Activated naive CD4-positive, alpha-beta T cell (primary cell): ENCODE measurements at places on chromosomes 2 and 18.

- DNase-seq = no peak
These were observed 3.3 kb upstream of the ORC2 start for GRCh38 chr2:200966770-200967169.

DNA sequence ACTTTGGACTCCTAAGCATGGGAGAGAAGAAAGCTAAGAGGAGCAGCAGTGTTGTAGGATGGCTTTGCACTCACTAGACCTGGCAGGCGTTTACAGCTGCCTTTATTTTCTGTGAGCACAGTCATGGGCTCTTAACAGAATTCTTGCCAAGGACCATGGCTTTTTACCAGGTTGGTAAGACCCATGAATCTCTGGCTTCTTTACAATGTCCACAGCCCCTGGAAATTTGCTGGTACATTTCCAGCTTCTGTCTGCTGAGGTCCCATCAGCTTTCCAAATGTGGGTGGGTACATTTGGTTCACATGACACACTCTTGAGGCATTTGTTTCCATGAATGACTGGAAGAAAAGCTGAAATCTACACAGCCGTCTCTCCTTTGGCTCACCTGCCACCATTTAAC is 162.7 kb downstream of the PPP1R1C start:
- DNase-seq = no peak

GRCh38 chr2:71747559-71747958 is 294.2 kb downstream of the DYSF start:
- DNase-seq = no peak

GRCh38 chr2:27583390-27583915 is 611 bp downstream of the ZNF512 start:
- DNase-seq = no peak

GRCh38 chr2:193929131-193929530 is 1727.9 kb upstream of the SLC39A10 start:
- no peak for DNase-seq

GRCh38 chr2:204060841-204061240 is 124.3 kb downstream of the ICOS start:
- DNase-seq = no peak

- no peak for DNase-seq
These were observed 122.9 kb downstream of the METTL8 start for GRCh38 chr2:171310889-171311288.

DNA sequence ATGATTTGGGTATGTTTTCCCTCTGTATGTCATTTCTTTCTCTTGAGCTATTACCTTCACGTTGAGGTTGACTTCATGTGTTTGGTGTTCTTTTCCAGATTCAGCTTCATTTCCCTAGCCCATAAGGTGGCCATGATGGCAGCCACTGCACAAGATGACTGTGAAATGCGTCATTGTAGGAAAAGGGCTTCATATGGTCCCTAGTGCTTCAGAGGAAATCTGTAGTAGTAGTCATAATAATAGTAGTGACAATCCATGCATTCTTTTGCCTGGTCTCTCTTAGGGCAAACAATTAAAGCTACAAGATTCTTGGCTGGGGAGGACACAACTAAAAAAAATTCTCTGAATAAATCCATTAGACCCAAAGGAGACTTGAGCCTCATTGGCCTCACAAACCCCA is 28.4 kb downstream of the AOX1 start:
- no peak for DNase-seq

- no peak for DNase-seq
These were observed 63.4 kb downstream of the MYO5B start for GRCh38 chr18:50131591-50131990.

DNA sequence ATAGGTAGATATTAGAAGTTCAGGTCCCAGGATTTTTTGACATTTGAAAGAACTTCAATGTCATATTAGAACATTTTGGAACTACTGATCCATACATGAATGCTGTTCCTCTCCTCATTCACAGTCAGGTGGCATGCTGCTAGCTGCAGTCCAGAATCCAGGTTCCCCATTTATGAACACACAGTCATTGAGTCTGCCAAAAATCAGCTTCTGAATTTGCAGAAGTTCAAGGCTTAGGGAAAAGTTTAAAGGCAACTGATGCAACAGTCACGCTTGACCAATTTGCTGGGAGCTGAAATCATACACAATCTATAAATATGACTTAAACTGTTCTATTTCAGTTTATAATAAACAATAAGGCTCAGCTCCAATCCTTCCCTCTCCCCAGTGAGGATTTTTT is 17.3 kb upstream of the TTR start:
- no peak for DNase-seq

DNA sequence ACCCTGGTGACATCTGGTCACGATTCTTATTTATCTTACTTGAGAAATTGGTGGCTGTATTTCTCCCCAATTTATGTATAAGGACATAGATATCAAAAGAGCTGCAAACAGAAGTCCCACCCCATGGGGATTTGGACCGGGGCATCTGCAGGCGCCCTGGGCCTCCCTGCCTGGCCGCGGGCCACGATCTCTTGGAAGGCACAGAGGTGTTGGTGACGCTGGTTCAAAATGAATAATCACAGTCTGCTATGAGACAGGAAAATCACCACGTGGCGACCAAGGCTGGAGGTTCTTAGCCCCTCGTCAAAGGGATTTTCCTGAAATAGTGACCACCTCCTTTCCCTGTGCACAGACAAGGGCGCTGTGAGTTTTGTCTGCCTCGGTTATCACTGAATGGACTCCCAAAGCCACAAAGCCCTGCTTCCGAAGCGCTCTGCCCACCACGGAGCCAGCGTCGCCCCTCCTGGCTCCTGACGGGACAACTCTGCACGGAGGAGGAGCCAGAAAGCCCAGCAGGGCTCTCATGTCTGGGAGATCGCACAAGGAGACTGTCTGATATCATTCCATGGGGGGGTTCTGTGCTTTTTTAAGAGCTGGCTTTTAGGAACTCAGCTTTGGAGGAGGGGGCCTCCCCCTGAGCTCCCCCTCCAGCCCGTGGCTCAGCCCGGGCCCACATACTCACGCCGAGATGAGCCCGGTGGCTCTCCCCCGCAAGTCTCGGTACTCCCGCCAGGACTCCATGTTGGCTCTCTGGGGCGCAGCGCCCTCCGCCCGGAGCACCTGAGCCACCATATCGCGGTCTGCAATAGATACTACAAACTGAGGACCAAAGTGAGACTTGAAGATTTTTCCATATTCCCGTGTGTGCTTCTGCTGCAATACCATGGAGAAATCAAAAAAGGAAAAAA is 14.6 kb downstream of the CYP27C1 start:
- no peak for DNase-seq

- no peak for DNase-seq
These were observed 229.7 kb downstream of the DYSF start for GRCh38 chr2:71683070-71683469.

- DNase-seq = no peak
These were observed 54.4 kb upstream of the ZNF397 start for GRCh38 chr18:35186291-35187034.

DNA sequence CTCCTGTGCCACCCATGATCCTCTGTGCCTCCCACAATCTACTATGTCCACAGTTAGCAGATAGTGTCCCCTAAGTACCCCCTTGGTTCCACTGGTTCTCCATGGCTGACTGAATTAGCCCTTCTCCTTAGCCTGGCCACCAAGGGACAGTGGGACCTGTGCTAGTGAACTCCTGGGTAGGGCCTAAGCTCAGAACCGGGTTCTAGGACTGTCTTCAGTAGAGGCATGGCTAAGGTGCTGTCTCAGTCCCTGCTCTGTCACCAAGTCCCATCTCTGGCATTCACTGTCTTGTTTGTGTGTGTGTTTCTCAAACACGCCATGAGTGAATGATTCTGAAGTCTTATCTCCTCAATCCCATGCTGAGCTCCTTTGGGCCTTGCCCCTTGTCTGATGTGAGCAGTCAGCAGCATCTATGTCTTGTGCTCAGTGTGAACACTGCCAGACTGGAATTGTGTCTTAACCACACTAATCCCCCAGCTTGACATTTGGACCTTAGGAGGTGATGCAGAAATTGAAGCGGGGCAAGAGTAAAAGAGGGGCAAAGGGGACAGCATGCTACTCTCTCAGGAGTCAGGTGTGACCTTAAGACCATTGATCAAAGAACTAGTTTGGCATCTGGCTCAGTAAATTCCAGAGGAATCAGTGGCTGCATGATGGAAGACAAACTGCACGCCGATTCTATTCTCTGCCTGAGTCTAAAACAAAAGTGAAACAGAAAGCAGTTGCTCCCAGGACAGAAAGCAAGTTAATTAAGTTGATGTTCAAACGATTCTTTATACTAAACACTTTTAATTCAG is 190.5 kb downstream of the ALPK2 start:
- DNase-seq = no peak

DNA sequence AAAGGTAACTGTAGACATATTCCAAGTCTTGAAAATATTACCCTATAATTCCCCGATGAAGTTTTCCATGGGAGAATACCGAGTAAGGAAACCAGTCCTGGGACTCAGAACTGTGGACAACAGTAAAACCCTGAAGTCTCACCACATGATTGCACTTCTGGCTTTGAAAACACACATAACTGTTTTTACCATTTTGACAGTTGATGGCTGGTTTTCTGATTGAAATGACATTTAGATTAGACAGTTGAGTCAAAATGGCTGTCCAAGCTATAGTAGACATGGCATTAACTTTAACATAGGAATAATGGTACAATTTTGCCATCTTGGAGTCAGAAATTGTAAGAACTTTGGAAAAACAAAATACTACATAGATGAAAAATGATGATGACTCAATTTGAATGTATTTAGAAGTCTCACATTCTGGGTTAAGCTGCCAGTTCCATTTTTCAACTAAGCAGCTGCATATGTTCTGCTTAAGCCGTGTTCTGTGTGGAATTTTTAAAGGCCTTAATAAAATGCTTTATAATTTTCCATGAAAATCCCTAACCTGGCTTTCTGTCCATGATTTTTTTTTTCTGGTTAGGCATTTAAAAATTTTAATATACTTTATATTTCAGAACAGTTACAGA is 38.3 kb upstream of the WIPF1 start:
- DNase-seq = no peak

GRCh38 chr2:217071416-217071815 is 211.6 kb upstream of the TNP1 start:
- DNase-seq = no peak

- DNase-seq = no peak
These were observed 208.0 kb downstream of the ZFP36L2 start for GRCh38 chr2:43018179-43019024.

- no peak for DNase-seq
These were observed 22.5 kb downstream of the TMEM178A start for GRCh38 chr2:39688181-39688580.

DNA sequence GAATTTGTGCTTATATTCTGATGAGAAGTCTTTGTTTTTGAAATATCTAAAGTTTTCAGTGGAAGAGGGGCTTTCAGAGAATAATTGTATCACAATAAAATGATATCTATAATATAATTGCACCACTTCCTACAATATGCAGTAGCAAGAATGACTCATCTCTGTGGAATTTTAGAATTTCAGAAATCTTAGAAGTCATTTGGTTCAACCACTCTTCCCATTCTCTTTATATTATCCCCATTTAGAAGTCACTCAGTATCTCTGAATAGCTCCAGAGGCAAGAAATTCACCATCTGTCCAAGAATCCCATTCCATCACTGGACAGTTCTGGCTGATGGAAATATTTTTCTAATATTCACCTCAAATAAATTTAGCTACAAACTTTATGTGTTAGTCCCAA is 59.3 kb upstream of the CCDC68 start:
- no peak for DNase-seq

- no peak for DNase-seq
These were observed 49.0 kb upstream of the UBE2F start for GRCh38 chr2:237917696-237918374.

DNA sequence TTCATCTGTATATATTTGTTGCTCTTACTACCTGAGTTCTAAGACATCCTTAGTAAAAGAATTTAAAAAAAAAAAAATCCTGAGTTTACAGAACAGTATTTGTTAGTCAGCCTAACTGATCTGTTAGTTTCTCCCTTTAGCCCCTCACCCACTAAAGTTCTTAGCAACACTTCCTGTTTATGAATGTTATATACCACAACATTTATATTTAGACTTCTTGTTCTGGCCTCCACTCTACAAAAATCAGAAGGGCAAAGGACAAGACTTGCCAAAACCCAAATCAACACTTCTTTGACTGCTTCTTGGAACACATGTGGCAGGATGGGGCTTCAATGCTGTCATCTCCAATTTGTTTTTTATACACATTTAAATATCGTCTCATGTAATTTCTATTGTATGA is 71.1 kb downstream of the MGAT5 start:
- no peak for DNase-seq

DNA sequence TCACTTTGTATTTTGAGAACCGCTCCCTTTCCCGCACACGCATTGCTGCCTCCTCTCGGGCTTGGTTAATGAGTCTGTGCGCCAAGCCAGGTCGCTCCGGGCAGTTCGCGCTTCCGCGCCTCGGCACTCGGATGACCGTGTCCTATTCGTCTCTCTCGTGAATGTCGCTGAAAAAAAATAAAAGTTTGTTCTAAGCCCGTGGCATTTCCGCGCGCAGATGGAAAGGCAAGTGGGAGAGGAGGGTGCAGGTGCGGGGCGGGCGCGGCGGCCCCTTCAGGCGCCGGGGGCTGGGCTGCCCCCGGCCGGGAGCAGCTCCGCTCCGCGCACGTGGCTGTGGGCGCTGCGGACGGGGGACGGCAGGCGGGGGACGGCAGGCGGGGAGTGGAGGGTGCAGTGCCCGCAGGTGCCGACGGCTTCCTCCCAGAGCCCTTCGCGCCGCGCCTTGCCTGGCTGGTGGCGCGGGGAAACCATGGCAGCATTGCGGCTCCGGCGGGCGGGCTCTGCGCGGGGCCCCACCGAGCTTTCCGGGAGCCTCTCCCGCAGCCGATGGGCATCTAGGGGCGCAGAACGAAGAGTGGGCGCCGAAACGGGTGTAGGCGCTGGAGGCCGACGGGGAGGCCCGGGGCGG is 159.6 kb upstream of the SIX2 start:
- no peak for DNase-seq

DNA sequence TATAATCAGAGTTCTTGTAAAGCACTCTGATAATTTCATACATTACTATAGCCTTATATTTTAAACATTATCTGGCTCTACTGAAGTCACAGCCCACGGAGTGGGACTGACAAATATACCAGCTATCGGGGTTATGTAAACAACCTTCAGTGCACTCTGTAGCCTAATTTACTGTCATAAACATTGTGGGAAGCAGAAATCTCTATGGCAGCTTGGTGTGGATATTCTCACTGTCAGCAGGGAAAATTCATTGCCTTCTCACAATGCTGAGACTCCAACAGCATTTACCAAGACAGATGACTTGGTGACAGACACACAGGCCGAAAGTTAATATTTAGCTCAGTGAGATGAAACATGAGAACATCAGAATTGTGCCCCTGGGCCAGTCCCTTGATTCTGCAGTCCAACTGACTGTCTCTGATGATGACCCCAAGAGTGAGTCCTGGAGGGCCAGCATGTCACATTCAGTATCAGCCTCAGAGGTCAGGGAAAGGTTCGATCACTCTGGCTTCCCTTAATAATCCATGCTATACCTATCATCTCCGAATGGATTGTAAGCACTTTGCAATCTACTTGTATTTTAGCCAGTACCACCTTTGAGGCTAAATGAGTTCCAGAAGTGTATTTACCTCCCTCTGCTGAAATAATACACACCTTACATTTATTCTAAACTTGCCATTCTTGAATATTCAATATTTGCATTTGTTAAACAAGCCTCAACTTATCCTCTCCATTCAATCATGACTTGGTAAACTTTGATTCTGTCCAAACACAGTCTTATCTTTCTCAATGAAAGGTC is 146.2 kb upstream of the OSR1 start:
- no peak for DNase-seq
